Sigmoid colon (tissue), 7 donors: ENCODE measurements at places on chromosomes 1 and 21. TPM values are rescaled to one million over a fixed set of nuclear protein-coding genes. Genes with fewer than 3 reads are reported as not detected.

KCNN3 gene
- 27.7 TPM for total RNA-seq

DNA sequence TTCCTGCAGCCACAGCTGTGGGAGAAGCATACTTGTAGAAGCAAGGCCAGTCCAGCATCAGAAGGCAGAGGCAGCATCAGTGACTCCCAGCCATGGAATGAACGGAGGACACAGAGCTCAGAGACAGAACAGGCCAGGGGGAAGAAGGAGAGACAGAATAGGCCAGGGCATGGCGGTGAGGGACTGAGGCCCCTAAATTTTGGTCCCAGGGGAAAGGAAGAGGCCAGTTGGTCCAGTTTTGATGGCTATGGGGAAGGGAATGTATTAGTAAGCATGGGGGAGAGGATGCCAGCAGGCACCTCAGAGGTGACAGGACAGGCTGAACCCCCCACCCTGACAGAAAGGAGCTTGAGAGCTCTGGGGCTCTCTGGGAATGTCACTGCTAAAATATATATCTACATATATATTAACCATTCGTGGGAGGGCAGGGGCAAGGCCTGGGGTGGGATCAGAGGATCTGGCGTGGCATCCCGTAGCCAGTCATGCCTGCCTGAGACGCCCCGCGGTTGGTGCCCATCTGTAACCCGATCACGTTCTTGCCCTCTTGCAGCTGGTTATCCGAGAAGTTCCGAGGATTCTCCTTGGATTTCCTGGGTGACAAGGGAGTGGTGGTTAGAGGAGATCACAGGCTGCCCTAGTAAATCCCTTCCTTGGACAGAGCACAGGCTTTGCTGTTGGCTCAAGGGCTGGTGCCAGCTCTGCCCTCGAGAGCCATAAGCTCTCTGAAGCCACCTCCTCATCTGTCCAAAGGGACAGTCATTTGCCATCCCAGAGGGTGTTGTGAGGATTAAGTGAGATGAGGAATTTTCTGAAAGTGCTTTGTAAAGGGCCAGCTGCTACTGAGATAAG is 6.7 kb downstream of the TAGLN2 start:
- no peak for DNase-seq
- no peak overlapping the region for H3K4me3 ChIP-seq
- no peaks in the 10 kb centered on the region for H3K4me1 ChIP-seq
- no peaks in the 10 kb centered on the region for H3K27me3 ChIP-seq

DNA sequence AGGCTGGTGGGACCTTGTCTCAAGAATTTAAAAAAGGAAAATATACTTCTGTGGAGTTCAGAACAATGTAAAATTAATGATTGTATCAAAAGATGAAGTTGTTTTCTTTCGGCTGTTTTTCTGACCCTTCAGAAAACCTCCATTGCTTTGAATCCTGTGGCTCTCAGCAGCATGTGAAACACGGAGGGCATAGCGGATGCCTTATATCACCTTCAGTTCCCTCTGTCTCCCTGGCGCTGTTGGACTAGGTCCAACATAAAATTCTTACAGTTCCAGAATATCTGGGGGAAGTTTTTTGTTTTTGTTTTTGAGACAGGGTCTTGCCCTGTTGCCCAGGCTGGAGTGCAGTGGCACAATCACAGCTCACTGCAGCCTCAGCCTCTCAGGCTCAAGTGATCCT is 7.4 kb downstream of the ZBTB8A start:
- H3K4me1 ChIP-seq: no peaks in the 10 kb centered on the region
- no peak overlapping the region for H3K27ac ChIP-seq
- peak; percentile 10 for DNase-seq

- no peak for DNase-seq
- no peaks in the 10 kb centered on the region for H3K4me1 ChIP-seq
- H3K4me3 ChIP-seq: no peak overlapping the region
- H3K27me3 ChIP-seq: no peaks in the 10 kb centered on the region
- H3K27ac ChIP-seq: no peak overlapping the region
- no peaks in the 10 kb centered on the region for H3K36me3 ChIP-seq
Observed at GRCh38 chr1:116451702-116452101, 78.7 kb downstream of the ATP1A1 start.

DNA sequence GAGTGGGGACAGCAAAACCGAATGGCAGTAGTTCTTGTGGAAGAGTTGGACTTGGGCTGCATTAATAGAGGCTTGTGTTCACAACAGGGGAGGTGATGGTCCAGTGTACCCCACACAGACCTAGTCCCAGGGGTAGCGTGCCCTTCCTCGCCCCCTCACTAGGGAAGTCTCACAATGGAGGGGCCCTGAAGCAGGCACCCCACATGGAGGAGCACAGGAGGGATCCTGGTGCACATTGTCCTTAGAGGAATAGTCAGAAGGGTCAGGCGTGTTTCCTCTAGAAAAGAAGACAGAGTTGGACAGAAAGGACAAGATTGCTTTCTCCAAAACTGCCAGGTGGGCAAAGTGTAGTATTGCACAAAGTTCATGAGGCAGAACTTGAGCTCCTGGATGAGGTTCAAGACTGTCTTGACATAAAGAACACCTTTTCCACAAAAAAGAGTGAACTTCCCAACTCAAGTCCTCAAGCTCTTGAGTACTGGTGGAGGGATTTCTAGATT is 23.3 kb downstream of the ETNK2 start:
- H3K36me3 ChIP-seq: peaks cover 36% of the 10 kb centered on the region
- H3K27ac ChIP-seq: peak overlapping the region; percentile 39
- no peak overlapping the region for H3K4me3 ChIP-seq
- peaks cover 50% of the 10 kb centered on the region for H3K4me1 ChIP-seq

DNA sequence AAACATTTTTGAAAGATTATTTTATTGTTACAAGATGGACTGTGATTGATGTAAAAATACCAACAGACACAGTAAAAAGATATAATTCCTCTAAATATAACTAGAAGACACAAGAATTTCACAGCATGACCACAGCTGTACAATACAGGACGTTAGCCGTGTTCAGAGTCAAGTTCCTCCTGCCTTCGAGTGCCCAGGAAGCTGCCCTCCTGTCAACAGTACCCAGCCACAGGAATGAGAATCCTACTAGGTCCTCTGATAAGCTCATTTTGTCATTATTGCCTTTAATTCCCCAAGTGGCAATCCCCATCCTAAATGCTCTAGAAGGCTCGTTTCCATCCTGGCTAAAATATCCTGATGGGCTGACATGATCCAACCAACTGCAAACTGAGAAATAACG is 16.4 kb upstream of the CAPN2 start:
- no peak for DNase-seq
- H3K27ac ChIP-seq: no peak overlapping the region
- H3K27me3 ChIP-seq: no peaks in the 10 kb centered on the region
- H3K36me3 ChIP-seq: no peaks in the 10 kb centered on the region
- no peak overlapping the region for H3K4me3 ChIP-seq
- H3K4me1 ChIP-seq: peaks cover 12% of the 10 kb centered on the region
